ENCODE measurements at places on chromosomes 6 and 20.

DNA sequence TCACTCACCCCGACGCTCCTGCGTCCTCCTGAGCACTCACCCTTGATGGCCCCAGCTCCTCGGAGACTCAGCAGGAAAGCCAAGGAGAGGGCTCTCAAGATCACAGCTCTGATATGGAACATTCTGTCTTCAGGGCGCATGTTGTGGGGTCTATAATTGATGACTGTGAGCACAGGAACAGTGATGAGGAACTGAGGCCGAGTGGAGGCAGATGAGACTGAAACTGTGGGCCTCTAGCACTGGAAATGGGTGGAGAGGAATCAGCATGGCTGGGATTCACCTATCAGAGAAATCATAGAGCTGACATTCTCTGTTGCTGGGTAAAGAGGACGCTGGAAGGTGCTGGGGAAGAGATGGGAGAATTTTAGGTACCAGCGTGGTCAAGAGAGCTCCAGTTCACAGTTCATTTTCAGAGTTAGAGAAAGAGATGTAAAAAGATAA lies at the start of gene HLA-DPA1:
Gene HLA-DPA1 (minus strand): TSS at position 219 of the 441 bp plus-strand sequence.
- no peak for DNase-seq

GRCh38 chr6:109095835-109096084 lies 453 bp downstream of the CEP57L1 start:
- no peak for DNase-seq

DNA sequence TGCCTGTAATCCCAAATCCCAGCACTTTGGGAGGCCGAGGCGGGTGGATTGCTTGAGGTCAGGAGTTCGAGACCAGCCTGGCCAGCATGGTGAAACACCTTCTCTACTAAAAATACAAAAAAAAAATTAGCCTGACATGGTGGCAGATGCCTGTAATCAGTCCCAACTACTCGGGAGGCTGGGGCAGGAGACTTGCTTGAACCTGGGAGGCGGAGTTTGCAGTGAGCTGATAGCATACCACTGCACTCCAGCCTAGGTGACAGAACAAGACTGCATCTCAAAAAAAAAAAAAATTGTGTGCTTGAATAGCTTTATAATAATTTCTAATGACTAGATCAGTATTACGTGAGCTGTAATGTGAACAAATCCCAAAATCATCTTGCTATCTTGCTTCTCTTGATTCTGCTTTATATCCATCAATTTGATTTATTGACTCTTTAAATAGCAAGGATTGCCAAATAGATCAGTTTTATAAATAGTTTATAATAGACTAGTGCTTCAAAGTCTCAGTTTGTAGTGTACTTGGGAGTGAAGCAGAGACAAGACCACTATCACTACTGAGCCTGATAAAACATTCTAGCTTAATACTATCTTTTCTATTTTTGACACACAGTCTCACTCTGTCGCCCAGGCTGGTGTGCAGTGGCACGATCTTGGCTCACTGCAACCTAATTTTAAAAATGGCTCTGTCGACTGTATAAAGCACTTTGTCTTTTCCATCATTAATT lies 7.1 kb downstream of the AMD1 start:
- DNase-seq = no peak

DNA sequence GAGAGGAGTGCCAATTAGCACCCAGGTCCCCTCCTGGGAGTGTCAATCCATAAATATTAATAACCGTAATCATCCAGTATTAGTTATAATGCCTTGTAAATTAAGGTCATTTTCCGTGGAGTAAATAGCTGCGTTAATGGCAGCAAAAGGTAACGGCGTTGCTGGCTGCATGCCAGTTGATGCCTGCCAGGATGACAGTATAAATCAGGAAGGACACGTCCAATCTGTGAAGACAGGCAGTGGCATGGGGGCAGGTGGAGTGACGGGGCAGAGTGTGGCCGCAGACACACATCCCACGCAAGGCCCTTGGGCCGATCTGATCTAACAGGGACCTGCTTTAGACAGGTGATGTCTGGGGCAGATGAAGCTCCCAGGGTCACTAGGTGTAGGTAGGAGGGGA lies 49.1 kb downstream of the KCNB1 start:
- DNase-seq = no peak

DNA sequence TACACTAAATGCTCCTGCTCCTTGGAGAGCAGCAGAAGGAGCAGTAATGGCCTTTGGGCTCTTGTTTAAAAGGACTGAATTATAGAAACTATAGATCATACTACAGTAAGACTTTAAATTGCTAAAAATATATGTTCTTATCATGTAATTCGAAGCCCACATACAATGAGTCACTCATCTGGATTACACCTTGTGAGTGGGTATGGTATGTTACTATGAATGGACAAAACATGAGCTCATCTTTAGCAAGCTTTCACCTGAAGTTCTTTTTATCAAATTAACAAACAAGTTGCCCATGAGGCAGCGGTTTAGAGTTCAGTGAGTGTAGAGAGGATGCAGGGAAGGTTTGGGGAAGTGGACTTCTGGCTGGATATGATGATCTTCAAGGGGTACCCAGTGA lies 114.4 kb upstream of the CCN2 start:
- no peak for DNase-seq

- no peak for DNase-seq
These were observed 165.4 kb downstream of the GMPR start for GRCh38 chr6:16403831-16404230.

DNA sequence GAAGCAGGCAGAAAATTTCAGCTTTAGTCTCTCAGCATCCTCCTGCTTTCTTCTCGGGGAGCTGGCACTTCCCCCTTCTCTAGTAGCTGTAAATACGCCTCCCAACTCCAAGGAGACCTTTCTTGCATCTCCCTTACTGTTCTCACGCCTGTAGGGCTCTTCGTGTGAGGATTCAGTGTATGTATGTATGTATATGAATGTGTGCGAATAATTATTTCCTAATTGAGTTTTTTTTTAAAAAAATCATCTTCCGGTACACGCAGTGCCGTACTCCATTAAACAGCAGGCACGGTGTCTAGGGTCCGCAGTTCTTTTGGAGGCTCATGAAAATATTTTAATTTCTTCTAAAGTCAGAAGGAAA lies 85.4 kb downstream of the HFE start:
- no peak for DNase-seq

- no peak for DNase-seq
These were observed 56.9 kb upstream of the MBOAT1 start for GRCh38 chr6:20269181-20269580.

DNA sequence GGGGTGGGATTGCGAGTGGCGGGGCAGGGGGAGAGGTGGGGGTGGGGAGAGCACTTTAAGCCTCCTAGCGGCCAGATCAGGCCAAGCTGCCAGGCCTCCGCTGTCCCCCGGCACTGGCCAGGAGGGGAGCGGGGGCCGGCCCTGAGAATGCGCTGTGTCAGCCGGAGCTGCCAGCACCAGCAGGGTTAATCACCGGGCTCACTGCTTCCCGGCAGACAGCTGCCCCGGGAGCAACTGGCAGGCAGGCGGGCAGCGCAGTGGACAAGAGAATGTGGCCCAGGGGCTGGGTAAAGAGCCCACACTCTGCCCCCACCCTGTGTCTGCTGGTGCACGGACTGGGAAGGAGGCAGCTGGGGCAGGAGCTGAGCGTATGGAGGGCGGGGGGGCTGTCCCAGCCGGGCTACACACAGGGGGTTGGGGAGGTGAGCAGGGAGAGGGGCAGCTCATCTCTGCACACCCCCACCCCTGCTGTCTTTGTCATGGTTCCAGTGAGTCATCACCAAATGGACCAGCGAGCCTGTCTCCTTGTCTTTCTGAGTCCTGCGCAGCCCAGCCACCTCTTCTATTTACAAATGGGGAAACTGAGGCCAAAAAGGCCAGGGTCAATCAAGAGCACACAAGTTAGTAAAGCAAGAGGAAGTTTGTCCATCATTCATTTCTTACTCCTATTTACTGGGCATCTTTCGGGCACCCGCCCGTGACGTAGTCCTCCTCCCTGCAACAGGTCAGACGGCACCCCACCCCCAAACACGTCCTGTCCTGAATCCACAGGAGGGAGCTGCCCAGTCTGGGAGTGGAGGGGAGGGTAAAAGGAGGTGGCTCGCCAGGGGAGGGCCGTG lies 2.1 kb upstream of the LAMA5 start:
- DNase-seq = no peak

GRCh38 chr6:49550492-49551077 lies at the start of gene C6orf141:
TSS of gene C6orf141 (plus strand) at chr6:49550668. CDS start at chr6:49550793, 125 bp downstream.
- peak; percentile 1 for DNase-seq

GRCh38 chr6:81511423-81511822 lies 241.1 kb downstream of the TENT5A start:
- DNase-seq = no peak

DNA sequence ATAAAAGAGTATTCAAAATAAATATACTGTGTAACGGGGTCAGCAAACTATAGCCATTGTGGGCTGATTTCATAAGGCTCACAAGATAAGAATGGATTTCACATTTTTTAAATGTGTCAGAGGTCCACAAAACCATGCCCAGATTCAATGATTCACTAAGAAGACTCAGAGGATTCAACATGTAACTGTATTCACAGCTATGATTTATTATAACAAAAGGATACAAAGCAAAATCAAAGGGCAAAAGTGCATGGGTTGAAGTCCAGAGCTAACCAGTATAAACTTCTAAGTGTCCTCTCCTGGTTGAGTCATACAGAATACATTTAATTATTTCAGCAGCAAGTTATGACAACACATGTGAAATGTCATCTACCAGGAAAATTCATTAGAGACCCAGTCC lies 49.2 kb downstream of the TBC1D32 start:
- DNase-seq = no peak

- no peak for DNase-seq
These were observed 444.2 kb downstream of the CDH26 start for GRCh38 chr20:60402189-60403058.

GRCh38 chr20:40146071-40146470 lies 543.0 kb downstream of the MAFB start:
- no peak for DNase-seq

- no peak for DNase-seq
These were observed 72.0 kb upstream of the F13A1 start for GRCh38 chr6:6392214-6393068.

DNA sequence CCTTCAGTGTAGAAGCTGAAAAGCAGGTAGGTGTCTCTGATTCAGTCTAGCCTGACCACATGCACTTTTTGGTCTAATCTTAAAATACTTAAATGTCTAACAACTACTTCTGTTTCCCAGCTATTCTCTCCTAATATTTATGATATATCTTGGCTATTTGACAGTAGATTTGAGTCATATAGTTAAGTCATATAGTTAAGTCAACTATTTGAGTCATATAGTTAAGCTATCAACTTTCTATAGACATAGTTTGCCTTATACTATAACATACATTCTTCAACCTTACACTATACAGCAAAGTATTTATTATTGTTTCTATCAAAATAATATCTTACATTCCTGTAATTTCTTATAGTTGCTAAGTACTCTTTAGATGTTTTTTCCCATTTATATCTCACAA lies 110.9 kb downstream of the GMDS start:
- no peak for DNase-seq

- no peak for DNase-seq
These were observed 243.1 kb downstream of the ALDH8A1 start for GRCh38 chr6:134706806-134707205.

GRCh38 chr6:21678990-21679389 lies 85.4 kb downstream of the SOX4 start:
- no peak for DNase-seq

- no peak for DNase-seq
These were observed 55.2 kb upstream of the RNF24 start for GRCh38 chr20:4070323-4071177.

Measured in stimulated activated CD8-positive, alpha-beta memory T cell treated with anti-CD3 and anti-CD28 coated beads, Interleukin-15, amount 100 ng/mL, for 24 hours (primary cell).